ENCODE measurements at places on chromosomes 12 and 14.
A peak's percentile ranks its signal among the peaks of the same experiment; 100 is the strongest.

DNA sequence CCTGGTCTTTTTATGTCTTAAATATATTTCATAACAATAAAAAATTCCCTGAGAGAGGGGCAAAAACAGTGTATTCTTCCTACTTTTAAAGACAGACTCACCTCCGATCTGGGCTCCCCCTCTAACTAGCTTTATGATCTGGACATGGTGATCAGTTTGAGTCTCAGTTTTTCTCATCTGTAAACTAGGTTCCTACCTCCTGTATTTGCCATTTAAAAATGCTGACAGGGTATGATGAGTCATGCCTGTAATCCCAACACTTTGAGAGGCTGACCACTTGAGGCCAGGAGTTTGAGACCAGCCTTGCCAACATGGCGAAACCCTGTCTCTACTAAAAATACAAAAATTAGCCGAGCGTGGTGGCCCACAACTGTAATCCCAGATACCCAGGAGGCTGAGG is 114.8 kb upstream of the LHX5 start:
- DNase-seq = no peak

GRCh38 chr14:99480917-99481744 is at the start of gene CCNK:
Gene CCNK, plus strand, starts transcription at chr14:99481409. Its CDS starts 11,269 bp downstream, at chr14:99492678.
- DNase-seq = peak; percentile 99

DNA sequence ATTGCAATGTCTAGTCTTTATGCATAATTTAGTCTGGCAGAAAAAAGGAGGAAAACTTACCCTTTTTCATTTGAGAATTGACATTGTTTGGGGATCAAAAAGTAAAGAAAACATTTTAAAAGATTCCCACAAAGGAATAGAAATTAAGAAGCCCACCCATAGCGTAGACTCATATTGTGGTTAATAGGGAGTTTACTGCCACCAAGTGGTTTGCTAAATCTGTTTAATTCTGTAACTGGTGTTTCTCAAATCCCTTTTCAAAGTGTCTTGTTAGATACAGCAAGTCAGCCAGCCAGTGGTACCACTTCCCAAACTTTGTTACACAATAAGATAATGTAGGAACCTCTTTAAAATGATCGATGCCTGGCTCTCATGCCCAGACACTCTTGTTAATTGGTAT is 180.3 kb downstream of the IPO8 start:
- no peak for DNase-seq

GRCh38 chr12:6807170-6807569 is 14.5 kb upstream of the GPR162 start:
- DNase-seq = no peak

- no peak for DNase-seq
These were observed 79.4 kb downstream of the TBX3 start for GRCh38 chr12:114604606-114605005.

- DNase-seq = peak; percentile 44
These were observed 1.0 kb downstream of the PCNX1 start for GRCh38 chr14:70907996-70908934.

- no peak for DNase-seq
These were observed 200.4 kb upstream of the ARHGAP5 start for GRCh38 chr14:31876741-31877140.

- no peak for DNase-seq
These were observed 38.6 kb upstream of the KCNJ8 start for GRCh38 chr12:21813125-21813524.

All from stimulated activated CD4-positive, alpha-beta T cell treated with anti-CD3 and anti-CD28 coated beads, Interleukin-1b, Interleukin-23, amount 100 ng/mL, for 1 hour (primary cell).